ENCODE measurements at places on chromosomes 5 and 9. TPM values are rescaled to one million over a fixed set of nuclear protein-coding genes. Genes with fewer than 3 reads are reported as not detected.

DNA sequence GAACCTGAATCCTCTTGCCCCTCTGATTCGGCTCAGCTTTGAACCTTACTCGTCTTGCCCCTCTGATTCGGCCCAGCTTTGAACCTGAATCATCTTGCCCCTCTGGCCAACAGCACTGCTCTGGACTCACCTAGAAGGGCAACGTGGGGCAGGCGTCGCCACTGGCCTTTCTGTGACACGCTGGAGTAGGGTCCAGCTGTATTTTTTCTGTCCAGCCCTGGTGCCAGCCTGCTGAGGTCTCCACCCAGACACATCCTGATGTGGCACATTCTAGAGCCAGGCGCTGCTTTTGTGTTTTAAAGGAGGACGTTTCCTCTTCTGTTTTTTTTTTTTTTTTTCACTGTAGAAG is 15.2 kb upstream of the CPEB4 start:
- DNase-seq = no peak

DNA sequence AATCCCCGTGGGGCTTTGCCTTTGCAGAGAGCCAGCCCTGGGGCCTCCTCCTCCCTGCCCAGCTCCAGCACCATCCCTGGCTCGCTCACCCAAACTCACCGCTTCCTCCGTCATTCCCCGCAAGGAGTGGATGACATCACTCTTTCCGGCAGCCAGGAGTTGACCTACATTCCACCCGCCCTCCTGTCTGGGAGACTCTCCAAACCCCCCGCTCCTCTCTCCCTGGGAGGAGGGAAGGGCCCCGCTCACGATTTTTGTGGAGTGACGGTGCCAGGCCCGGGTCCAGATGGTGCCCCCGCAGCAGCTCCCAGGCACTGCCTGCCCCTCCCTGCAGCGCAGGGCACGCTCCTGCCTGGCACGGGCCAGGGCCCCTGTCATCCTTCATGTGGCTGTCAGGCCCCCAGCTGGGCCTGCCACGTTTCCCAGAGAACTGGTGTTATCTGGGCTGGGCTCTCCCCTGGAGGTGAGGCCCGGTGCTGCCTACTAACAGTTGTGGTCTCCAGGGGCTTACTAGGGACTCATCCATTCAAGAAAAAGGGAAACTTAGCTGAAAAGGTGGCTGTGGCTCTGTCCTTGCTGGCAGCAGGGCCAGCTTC is 52.3 kb downstream of the NTNG2 start:
- DNase-seq = peak; percentile 52

DNA sequence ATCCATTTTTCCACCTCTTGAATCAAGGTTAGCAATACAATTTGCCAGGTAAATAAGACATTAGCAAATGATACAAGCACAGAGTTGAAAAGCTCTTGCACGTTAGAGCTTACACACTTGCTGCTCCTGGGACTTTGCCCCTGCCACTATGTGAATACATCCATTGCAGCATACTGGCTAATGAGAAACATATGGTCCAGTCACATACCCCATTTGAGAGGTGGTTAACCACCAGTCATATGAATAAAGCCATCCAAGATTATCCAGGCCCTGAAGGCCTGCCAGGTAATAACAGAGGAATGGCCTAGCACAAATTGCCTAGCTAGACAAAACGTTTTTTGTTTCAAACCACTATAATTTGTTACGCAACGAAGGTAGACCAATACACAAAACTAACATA is 45.8 kb upstream of the FTMT start:
- no peak for DNase-seq

DNA sequence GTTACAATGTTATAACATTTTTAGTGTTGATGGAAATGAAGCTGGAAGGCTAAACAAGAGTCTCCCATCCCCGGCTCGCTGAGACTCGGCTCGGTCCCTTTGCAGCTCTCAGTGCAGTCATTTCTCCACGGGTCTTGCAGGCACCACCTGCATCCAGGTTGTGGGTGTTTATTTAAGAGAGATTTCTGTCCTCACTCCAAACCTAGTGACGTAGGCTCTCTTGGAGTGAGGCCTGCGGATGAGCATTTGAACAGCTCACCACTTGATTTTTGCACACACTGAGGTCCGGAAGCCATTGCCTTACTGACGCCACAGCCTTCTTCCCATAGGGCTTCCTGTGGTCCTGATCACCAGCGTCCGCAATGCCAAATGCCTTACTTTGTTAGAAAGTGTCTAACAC is 197.7 kb upstream of the OTULINL start:
- no peak for DNase-seq

- DNase-seq = no peak
Measured at GRCh38 chr5:96459313-96460121, 26.5 kb upstream of the PCSK1 start.

GRCh38 chr9:79256691-79257213 is 315.0 kb upstream of the TLE4 start:
- DNase-seq = no peak

DNA sequence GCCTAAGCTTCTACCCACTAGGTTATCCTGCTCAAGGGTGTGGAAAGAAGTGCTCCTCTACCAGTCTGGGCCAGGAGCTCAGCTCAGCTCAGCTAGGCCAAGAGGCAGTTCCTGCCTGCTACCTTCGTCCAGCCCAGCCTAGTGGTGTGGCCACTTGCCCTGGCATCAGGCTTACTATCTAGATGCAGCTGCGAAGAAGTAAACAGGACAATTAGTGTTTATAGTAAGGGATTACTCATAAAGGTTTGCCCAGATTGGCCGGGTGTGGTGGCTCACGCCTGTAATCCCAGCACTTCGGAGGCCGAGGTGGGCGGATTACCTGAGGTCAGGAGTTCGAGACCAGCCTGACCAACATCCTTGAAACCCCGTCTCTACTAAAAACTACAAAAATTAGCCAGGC is 12.8 kb upstream of the SPATA24 start:
- DNase-seq = no peak

GRCh38 chr5:133496631-133497030 is 115.7 kb downstream of the FSTL4 start:
- no peak for DNase-seq

GRCh38 chr5:111070272-111071134 is 1.0 kb upstream of the TSLP start:
- DNase-seq = no peak

DNA sequence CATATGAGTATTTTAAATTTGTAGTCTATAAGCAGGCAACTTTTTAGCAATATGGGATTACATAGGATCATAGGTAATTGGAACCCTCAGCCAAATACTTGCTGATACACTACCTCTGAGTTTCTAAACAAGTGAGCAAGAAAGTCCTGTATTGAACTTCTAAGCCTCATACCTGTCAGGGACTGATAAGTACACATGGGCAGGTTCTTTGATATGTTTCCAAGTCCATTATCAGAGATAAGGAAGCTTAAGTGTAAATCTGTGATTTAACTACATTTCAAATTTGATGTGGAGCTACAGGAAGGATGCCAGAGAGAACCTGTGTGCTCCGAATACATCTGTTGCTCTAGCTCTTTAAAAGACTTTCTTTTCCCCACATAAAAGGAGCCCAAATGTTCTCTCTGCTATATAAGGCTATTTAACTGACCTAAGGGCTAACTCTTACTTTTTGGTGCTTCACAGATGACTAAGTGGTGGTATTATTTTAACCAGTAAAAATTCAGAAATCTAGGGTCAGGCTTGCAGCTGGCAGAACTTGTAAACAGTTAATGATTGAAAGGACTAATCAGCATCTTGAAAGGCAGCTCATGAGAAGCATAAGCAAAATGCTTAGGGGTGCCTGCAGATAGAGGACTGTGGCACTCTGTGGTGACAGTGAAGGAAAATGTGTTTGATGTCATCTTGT is 228.6 kb downstream of the NR3C1 start:
- no peak for DNase-seq

- no peak for DNase-seq
Measured at GRCh38 chr5:65461490-65461889, 20.2 kb downstream of the ADAMTS6 start.

DNA sequence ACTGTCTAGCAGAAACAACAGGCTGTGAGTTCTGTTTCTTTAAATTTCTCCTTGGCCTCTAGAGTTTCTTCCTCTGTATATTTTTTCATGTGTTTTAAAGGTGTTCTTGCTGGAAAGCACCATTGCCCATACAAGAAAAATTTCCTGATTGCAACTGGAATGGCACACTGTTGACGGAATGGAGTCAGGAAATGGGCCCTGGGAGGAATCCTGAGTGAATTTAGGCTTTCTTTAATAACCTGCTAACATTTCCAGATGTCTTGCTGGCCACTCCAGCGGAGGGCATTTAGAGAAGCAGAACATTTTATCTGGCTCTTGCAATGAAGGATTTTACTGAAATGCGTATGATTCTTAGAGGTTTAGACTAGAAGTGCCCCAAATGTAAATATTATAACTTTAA is 736.3 kb downstream of the TAF11L14 start:
- DNase-seq = no peak

- no peak for DNase-seq
Measured at GRCh38 chr5:143116814-143117213, 286.7 kb downstream of the NR3C1 start.

DNA sequence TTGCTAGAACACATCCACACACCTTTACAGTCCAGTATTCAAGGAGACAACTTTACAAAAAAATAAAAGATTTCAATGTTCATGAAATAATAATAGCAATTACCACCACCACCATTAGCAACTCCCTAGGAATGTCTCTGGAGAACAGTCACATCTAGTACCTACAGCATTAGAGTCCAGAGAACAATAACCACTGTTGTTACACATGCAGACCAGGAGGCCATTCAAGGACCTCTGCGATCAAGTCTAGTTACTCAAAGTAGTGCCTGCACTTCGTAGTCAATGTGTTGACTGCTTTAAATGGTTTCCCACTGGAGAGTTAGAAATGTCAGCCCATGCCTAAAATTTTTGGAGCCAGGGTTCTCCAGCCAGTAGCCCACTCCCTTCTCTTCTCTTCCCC is 244.4 kb downstream of the DEPDC1B start:
- no peak for DNase-seq

- no peak for DNase-seq
Measured at GRCh38 chr5:72488756-72489155, 18.5 kb downstream of the ZNF366 start.

- DNase-seq = no peak
Measured at GRCh38 chr5:68954618-68954910, 139.2 kb upstream of the SLC30A5 start.

- no peak for DNase-seq
Measured at GRCh38 chr5:113262674-113263073, 172.1 kb downstream of the TSSK1B start.

DNA sequence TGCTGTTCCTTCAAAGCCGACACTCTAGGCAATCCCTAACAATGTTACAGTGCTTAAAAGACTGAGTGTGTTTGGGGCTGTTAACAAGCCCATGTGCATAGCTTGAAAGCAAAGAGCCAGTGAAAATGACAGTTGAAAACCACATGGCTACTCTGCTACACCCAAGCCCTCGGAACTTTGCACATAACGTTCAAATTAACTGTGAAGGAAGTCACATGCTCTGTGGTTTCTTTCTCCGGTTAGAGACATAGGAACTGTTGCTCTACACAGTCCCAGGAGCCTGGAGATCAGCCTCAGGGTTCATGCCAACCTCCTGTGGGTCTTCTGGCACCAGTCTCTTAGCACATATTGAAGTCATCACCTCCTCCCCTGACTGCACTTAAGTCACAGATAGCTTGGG is 51.1 kb downstream of the C9orf152 start:
- DNase-seq = no peak

DNA sequence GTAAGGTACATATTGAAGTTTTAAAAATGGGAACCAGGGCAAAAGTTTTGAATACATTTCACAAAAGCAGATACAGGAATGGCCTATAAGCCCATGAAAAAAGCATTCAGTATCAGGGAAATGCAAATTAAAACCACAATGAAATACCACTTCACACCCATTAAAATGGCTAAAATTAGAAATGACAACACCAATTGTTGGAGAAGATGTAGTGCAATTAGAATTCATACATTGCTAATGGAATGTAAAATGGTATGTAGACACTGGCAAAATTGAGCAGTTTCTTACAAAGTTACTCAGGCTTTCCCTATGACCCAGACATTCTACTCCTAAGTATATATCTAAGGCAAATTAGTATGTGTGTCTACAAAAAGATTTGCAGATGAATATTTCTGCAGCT is 34.2 kb downstream of the CDC14B start:
- no peak for DNase-seq

DNA sequence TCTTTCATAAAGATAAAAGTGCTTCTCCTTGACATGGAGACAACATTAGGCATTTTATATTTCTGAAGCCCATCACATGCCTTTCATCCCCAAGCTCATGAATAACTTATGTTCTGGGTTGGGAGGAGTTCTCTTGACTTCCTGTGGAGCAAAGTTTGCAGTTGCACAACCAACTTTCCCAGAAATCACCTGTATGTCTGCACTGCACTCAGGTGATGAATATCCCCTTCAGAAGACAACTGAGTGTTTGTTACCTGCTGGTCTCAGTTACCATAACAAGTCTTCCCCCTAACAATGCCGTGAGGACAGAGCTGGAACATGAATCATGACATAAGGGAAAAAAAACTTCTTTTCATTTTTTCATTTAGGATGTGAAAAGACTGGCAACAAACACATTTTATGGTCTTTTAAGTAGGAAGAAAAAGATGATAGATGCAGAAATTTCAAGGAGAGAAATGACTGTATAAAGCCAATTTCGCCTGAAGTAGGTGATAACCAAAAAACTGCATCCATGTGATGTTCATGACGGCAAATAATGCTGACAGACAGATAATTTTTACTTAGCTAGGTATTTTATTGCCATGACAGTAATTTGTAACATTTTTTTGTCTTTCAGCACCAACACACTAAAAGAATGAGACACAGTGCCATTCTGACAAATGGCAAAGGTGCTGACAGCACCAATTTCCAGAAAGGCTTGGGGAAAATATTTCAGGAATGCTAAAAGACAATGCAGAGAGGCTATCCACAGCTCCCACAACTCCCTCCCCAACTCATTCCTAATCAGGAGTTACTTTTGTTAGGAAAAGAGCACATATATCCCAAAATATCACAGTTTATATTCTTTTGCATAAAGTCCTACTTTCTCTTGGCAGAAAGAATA is 656.3 kb downstream of the PRELID2 start:
- DNase-seq = no peak

DNA sequence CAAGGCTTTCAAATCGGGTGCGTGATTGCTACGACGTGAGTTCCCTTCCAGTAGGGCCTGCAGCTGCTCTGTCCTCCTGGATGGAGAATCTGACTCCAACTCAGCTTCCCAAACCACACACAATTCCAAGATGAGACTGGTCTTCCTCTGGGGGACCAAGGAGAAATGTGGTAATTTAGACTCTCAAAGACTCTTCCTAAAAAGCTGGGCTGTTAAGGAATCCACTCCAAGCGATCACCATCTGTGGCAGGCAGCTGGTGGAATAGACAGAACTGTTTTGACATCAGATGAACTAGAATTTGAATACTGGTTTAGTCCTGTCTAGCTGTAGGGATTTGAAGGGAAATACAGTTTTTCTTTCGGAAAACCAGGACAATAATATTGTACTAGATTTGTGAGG is 130.7 kb upstream of the KLF4 start:
- DNase-seq = no peak

The FRRS1L gene
- total RNA-seq = 11.9 TPM

The ITK gene
- total RNA-seq = 2.2 TPM

The TMC1 gene
- 5.3 TPM for total RNA-seq

The C9orf57 gene
- not detected for total RNA-seq

The MYOZ3 gene
- 14.1 TPM for total RNA-seq

The LEAP2 gene
- 1.4 TPM for total RNA-seq

The ADAMTS2 gene
- 2.0 TPM for total RNA-seq

The SYNPO gene
- 13.7 TPM for total RNA-seq

The GRXCR2 gene
- not detected for total RNA-seq

The DROSHA gene
- 45.7 TPM for total RNA-seq

The PCDHB5 gene
- 5.3 TPM for total RNA-seq

The CKMT2 gene
- total RNA-seq = 25.4 TPM

The TMEM252 gene
- total RNA-seq = not detected

The PCDH12 gene
- total RNA-seq = 0.82 TPM
